ENCODE measurements at places on chromosomes 11 and 22.

DNA sequence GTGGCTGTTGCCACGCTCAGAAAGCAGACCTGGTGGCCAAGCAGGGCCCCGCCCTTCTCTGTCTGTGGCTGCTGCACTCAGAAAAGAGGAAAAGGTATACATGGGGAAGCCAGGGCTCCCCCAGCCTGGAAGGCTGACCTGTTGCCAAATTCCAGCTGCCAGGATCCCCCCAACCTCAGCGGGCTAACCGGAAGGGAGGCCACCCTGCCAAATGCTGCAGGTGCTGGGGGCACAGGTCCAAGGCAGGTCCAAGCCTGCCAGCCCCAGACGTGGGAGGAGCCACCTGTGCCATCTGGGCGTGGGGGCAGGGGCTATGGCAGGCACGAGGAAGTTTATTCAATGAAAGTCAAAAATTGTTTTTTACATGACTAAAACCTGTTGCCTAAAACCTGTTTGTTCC, 2.6 kb downstream of the NPTXR start:
- no peak for DNase-seq

GRCh38 chr11:29008481-29008880, 900.3 kb downstream of the METTL15 start:
- no peak for DNase-seq

- DNase-seq, result no peak
Observed at GRCh38 chr11:78796956-78797355, 222.3 kb upstream of the NARS2 start.

- no peak for DNase-seq
Observed at GRCh38 chr22:47610764-47611163, 848.3 kb downstream of the TBC1D22A start.

DNA sequence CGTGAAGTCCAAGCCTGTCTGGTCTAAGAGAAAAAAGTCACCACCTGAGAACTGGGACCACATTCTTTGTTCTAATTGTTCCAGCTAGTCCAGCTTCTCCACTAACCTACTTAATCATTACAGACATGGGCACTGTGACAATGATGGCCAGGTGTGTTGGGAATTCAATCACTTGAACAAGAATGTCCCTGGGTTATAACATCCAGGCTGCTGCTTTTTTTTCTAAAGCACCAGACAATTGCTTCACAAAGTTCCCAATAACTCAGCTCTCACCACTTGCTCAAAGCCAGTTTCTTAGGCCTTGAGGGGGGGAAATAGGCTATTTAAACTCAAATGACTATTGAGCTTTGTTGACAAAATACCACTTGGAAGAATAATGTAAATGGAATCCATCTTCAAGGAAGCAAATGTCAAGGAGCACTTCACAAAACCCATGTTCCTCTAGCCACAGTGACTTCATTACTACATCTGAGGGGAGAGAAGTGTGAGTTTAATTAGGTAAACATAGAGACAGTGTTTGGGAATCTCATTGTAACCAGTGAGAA, 80.3 kb downstream of the ME3 start:
- DNase-seq, result no peak

DNA sequence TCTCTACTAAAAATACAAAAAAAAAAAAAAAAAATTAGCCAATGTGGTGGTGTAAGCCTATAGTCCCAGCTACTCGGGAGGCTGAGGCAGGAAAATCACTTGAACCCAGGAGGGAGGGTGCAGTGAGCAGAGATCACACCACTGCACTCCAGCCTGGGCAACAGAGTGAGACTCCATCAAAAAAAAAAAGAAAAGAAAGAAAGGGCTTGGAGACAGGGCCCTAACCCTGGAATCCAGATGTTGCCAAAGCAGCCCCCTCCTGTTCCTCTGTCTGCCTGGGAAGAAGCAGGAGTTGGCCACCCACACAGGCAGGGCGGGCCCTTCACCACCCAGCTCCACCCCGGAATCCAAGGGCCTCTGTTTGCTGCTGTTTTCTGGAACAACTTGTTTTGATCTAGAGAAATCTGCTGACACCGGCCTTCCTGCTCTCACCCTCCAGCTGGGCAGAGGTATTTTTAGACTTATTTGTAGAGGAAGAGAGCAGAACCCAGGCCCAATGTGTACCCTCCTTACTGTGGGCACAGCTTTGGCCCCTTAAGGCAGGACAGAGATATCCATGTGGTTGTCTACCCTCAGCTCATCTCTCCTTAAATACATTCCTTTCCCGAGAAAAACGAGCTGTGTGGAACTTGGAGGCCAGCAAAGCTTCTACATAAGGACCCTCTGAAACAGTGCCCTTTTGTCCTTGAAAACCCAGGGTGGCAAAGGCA, 2.7 kb upstream of the NEAT1 start:
- DNase-seq, result peak; percentile 81

DNA sequence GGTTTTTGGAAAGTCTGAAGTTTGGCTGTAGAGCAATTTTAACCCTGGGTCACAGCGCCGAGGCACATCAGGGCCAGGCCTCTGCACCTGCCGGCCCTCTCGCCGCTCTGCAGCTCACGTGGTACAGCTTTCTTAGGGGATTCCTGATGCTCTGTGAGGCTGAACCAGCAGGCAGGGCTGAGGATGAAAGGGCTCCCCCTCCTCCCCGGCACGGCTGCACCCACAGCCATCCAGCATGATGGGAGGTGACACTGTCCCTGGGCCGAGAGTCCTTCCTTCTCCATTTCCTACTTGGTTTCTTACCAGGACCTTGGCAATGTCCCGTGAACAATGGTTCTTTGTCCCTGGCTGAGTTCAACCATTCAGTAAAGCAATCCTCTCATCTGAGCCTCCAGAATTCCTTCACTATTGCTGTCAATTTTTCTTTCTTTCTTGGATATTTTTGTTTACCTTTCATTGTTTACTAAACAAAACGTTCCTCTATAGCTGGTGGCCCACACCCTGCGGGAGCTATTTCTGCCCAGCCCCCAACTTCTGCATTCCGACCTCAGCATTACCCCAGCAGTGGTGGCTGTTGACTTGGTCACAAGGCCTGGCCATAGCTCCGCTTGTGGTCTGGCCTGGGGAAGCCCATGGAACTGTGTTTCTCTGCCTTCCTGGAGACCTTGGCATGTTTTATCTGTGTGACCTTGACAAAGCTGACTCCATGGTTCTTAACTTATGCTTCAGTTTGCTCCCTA, 172.8 kb upstream of the B3GAT1 start:
- no peak for DNase-seq

- DNase-seq, result no peak
Observed at GRCh38 chr11:41413843-41414242, 45.6 kb downstream of the LRRC4C start.

DNA sequence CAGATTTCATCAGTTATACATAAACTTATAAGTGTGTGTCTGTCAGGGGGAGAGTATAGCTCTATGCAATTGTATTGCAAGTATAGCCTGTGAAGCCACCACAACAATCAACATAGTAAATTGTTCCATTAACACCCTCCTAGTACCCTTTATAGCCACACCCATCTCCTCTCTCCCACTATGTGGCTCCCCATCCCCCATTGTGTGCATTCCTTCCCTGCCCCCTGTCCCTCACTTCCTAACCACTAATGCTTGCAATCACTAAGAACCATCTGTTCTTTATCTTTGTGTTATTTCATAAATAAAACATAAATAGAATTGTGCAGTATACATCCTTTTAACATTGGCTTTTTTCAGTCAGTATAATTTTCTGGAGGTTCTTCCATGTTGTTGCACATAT, 83.1 kb upstream of the SLC5A12 start:
- no peak for DNase-seq
